ENCODE measurements at places on chromosomes 4 and X.

GRCh38 chrX:3585719-3586118 is 127.7 kb downstream of the PRKX start:
- DNase-seq: no peak

- no peak for DNase-seq
Observed at GRCh38 chrX:67692246-67692645, 148.4 kb downstream of the AR start.

- DNase-seq: no peak
Observed at GRCh38 chr4:27412613-27413012, 552.0 kb downstream of the STIM2 start.

- DNase-seq: no peak
Observed at GRCh38 chr4:68874507-68874906, 58.7 kb downstream of the UGT2B10 start.

- no peak for DNase-seq
Observed at GRCh38 chrX:54492340-54492739, 3.7 kb downstream of the FGD1 start.

GRCh38 chrX:30875957-30876356 is 13.1 kb downstream of the TAB3 start:
- DNase-seq: no peak

DNA sequence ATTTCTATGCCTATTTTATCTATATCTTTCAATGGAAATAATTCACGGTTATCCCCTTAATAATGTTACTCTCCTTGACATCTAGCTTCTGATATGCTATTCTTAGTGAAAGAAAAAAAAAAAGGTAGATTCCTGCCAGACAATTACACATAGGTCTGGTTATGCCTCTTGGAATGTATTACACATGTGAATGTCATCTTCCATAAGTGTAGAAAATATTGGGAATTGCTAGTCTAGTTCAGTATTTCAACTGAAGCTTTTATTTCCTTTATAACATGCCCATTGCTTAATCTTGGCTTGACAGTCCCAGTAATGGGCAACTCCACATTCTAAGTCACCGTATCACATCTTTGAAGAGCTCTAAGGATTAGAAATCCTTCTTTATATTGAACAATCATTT is 25.4 kb upstream of the PPP1R2C start:
- no peak for DNase-seq

DNA sequence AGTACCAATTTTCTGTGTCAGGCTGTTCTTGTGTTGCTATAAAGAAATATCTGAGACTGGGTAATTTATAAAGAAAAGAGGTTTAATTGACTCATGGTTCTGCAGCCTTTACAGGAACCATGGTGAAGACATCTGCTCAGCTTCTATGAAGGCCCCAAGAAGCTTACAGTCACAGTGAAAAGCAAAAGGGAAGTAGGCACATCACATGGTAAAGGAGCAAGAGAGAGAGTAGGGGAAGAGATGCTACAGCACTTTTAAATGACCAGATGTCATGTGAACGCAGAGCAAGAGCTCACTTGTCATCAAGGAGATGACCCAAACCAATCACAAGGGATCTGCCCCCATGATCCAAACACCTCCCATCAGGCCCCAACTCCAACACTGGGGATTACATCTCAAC is 174.3 kb downstream of the ATP10D start:
- DNase-seq: no peak

DNA sequence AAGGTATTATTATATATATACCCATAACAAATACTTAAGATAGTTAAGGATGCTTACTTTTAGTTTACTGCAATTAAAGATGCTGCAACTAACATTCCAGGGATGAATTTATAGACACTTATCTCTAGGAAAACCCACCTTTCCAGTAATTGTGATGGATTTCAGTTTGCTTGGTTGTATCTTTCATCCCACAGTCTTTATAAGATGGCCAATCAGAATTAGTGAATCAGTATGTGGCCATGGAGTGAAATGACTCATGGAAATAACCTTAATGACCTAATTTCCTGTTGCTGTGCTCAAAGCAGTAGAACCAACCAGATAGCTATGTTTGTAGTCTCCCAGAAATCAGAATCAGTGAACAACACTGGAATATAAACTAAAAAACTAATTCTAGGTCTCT is 26.4 kb downstream of the MOSPD2 start:
- DNase-seq: no peak

DNA sequence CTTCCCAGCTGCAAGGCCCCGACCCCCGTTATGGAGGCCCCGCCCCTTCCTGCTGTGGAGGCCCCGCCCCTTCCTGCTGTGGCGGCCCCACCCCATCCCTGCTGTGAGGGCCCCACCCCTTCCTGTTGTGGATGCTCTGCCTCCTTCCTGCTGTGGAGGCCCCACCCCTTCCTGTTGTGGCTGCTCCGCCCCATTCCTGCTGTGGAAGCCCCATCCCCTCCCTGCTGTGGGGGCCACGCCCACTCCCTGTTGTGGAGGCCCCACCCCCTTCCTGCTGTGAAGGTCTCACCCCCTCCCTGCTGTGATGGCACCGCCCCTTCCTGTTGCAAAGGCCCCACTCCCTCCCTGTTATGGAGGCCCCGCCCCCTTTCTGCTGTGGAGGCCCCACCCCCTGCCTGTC is 104.9 kb upstream of the PSAPL1 start:
- no peak for DNase-seq

DNA sequence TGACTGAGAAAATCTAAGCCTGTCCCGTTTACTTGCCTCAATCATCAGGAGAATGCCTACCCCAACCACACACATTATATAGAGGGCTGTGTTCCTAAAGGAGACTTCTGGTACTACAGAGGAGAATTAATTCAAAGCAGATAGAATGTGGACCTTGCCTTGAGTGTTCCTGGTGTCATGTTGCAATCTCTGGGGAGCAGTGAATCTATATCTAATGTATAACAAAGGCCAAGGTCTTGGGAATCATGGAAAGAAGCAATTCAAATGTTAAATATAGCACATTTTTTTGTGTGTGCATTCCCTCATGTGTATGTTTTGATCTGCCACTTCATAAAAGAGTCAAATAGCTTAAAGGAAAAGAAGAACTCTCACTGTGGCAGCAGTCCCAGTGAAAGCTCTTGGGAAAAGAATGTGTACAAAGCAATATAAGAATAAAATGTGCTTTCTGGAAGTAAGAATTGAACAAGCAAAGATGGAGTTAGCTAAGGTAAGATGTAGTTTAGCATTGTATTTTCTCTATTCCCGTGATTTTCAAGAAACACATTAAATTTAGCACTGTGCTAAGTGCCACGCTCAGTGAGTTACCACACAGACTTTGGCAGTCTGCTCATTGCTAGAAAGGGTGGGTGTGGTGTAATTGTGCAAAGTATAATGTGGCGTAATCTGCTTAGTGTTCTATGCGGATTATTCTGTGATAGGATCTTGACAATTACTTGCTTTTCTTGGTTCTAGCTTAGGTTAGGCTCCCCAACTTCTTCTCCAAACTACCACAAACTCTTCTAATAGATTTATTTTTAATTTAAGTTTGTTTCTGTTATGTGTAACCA is 13.7 kb downstream of the ADH6 start:
- DNase-seq: no peak

DNA sequence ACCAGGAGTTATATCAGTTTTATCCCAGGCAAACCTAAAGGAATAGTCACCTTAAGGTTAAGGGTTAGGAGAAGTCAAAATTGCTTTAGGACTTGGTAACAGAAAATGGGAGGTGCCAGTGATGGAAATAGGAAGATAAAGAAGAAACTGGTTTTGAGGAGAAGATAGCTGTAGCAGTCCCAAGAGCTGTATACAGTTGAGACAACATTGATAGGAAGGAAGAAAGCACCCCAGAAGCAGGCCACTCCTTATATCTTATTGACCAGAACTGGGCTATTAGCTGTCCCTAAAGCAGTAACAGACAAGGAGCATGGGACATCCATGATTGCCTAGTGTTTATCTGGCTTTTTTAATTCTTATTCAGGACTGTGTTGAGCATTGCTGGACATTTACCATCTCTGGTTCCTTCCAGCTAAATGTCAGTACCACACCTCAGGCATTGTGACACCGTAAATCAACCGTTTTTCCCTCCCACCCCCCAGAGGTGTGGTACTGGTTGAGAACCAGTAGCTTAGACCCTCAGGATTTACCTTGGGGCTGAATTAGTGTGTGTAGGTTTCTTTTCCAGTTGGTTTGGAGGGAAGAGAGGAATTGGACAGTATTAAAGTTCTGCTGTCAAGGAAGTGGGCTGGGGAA is 2.0 kb upstream of the PGRMC2 start:
- DNase-seq: no peak

GRCh38 chrX:48998391-48998790 is 3.7 kb downstream of the GRIPAP1 start:
- DNase-seq: no peak

DNA sequence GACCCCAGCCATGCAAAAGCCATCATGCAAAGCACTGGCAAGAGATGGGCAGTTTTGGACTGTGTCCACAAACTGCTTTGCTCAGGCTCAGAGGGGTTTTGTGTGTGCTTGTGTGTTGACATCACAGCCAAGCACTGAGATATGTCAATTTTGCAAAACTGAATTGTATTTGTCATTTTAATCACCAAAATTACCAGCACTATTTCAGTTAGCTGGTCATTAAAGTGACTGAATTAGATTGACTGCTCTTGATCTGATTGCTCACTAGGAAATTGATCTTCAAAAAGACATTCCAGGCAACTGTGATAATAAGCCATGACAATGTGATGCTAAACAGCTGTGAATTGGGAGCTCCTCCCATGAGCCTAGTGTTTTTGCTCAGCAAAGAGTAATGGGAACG is 337.3 kb upstream of the GNPDA2 start:
- no peak for DNase-seq

DNA sequence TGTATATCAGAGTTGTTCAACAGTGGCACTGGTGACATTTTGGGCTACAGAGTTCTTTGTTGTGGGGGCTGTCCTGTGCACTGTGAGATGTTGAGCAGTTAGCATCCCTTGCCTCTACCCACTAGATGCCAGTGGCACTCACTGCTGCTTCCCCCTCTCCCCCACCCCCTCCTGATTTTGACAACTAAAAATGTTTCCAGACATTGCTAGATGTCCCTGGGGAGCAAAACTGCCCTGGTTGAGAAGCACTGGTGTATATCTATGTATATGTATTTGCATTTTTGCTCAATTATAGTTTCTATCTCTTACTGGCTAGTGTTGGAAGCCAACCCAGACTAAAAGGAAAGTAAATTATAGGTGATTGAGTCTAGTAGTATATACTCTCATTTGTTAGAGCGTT is 2.4 kb downstream of the TMEM131L start:
- DNase-seq: no peak

GRCh38 chr4:74230902-74231499 is 73.1 kb downstream of the MTHFD2L start:
- no peak for DNase-seq

DNA sequence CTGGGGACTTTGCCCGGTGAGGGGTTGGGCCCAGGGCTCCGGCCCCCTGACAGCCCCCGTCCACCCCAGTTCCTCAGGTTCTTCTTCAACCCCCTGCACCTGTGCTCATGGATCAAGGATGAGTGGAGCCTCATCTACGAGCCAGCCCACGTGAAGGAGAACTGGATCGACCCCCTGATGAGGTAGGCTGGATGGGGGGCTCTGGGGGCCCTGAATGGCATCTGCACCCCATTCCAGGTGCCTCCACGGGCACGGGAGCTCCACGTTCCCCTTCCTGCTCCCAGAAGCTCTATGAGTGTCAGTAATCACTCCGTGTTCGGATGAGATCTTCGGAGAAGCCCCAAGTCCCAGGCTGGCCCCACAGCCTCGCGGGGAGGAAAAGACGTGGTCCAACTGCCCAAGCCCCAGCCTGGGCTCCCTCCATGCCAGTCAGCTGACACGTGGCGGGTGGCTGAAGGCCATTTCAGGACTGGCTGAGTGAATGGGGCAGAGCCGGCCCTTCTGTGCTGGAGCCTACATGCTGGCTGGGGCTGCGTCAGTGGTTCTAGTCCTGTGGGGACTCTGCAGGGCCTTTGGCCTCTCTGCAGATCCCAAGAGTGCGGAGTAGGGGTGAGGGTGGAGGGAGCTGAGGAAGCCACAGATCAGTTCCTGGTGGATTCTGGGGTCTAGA is 24.4 kb downstream of the CFAP99 start:
- no peak for DNase-seq

- DNase-seq: no peak
Observed at GRCh38 chrX:110847334-110847733, 51.7 kb upstream of the CHRDL1 start.

DNA sequence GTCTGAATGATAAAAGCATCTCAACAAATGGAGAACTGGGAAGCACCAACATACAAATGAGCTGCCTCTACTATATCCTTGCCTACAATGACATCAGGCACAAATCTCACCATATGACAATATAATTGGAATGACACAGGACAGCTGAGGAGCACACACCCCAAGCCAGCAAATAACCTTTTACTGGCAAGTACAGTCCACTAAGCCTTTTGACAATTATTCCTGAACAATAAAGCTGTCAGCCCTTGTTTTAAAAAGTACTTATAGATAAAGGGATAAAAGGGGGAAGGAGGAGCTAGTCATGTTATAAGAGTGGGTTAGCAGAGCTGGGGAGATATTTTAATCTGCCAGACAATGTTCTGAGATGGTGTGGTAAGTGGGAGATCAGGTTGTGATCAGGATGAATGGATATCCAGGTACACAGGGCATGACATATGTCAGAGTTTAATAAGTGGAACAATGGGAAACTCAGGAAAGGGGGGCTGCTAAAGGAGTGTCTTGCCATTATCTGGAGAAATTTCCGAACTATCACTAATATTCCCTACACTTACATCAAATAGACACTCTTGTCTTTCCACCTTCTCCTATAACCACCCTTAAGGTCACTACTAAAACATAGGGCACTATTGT is 127.6 kb downstream of the GPC3 start:
- DNase-seq: no peak

GRCh38 chr4:78878031-78878430 is 61.2 kb downstream of the PAQR3 start:
- no peak for DNase-seq

GRCh38 chr4:53061091-53061850 is 199.2 kb downstream of the RASL11B start:
- DNase-seq: no peak

DNA sequence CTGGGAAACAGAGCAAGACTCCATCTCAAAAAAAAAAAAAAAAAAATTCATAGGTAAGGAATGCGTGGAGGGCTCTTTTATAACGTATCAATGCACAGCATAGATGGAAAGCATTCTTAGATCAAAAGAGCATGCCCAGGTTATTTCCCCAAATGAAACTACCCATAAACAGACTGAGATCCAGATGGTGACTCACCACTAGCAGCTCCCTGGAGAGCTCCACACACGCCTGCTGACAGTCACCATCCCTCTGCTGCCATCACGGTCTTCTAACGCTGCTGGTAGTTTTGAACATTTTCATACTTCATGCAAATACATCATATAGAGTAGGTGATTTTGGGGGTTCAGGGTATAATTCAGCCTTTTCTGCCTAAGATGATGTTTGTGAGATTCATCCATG is 136.9 kb downstream of the ASMT start:
- no peak for DNase-seq

DNA sequence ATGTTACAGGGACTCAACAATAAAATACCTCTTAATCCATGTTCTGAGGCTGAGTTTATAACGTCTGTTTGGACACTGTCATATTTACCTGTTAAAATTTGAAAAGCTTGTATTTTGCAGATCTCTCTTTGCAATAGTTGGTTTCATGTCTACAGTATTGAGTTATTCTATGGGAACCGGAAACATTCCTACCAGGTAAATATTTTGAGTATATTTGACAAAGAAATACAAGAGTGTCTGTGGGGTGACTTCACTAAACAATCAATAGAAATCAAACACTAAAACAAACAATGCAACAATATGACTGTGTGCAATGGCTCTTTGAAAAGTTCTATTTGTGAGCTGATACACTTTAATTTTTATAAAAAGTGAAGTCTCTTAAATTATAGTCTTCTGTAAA is 47.7 kb upstream of the CXCL8 start:
- DNase-seq: no peak

- no peak for DNase-seq
Observed at GRCh38 chr4:185894481-185894880, 82.5 kb upstream of the SORBS2 start.
